Stimulated activated CD4-positive, alpha-beta T cell treated with anti-CD3 and anti-CD28 coated beads, Interleukin-1b, Interleukin-23, amount 100 ng/mL, for 4 hours (primary cell): ENCODE measurements at places on chromosomes 11 and 22.

GRCh38 chr11:62909107-62909894 lies 11.9 kb downstream of the CHRM1 start:
- peak; percentile 23 for DNase-seq

DNA sequence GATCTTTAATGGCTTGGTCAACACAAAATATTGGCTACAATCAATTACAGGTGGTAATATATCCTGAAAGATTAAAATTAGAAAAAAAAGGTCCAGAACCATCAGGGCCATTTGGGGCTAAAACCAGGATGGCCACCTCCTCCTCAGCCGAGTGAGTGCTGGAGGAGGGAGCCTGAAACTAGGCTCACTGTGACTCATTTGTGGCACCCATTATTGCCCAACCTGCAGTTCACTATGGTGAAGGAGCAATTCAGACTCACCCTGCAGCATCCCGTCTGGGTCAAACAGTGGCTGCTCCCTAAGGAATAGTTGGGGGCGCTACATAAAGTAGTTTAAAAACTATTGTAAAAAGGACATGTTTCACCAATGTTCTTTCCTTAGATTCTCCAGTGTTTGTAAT lies 60.7 kb downstream of the GLYATL1 start:
- DNase-seq = no peak

DNA sequence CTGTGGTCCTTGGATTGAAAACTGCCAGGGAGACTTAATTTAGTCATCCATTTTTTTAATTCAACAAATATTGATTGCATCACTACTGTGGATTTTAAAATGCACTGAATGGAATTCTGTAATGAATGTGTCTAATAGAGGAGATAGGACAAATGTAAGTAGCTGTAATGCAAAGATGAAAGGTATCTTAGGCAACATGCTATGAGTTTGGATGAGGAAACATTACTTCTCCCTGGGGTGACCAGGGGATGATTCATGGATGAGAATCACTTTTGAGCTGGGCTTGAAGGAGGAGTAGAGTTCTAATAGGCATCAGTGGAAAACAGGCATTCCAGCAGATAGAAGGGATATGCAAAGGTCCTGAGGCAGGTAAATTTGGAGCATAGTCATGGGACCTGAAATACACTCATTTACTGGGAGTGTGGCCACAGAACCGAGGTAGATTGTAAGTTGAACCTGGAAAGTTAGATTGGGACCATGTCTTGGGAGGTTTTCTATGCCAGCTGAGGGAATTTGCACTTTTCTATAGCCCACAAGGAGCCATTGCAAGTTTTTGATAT lies 43.4 kb downstream of the PKNOX2 start:
- no peak for DNase-seq

- DNase-seq = no peak
Measured at GRCh38 chr11:94658386-94658785, 91.2 kb downstream of the PIWIL4 start.

DNA sequence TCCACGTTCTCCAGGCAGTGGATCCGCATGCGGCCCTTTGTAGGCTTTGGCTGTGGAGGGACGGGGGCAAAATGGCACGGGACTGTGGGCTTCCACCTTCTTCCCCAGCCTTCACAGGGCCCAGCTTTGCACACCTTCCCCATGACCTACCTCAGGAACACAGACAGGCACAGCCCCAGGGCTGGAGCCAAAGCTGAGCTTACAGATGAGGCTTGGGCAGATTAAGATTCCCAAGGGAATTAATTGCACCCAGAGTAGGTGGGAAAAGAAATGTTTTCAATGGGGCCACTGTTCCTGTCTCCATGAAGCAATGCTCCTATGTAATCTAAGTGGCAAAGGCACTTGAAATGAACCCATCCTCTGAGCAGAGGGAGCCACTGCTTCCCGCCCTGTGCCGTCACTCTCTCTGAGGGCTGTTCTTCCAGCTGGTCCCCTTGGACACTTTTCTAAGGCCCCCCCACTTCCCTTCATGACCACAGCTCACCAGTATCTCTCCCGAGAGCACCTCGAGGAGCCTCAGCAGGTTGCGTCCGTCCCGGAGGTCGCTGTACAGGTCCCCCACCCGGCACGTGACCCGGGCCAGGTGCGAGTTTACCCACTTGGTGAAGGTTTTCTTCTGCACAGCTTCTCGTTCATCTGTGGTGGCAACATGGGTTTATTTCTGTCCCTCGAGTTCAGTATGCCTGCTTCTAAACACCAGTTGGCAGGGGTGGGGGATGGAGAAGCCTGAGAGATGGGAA lies 13.5 kb downstream of the SPTBN2 start:
- no peak for DNase-seq

DNA sequence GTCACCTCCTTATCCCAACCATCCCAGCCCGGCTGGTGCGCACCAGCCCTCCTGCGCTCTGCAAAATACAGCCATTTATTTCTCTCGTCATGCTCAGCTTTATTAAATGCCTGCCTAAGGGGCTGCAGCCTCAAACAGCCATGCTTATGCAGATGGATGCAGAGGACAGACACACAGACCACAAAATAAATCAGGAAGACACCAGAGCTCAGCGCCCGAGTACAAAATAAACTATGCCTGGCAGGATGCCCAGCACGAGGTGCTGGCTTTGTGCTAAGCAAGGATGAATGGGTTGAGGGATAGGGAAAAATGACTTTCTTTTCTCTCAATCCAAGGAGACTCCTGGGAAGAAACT lies 70.5 kb downstream of the RPUSD4 start:
- no peak for DNase-seq

DNA sequence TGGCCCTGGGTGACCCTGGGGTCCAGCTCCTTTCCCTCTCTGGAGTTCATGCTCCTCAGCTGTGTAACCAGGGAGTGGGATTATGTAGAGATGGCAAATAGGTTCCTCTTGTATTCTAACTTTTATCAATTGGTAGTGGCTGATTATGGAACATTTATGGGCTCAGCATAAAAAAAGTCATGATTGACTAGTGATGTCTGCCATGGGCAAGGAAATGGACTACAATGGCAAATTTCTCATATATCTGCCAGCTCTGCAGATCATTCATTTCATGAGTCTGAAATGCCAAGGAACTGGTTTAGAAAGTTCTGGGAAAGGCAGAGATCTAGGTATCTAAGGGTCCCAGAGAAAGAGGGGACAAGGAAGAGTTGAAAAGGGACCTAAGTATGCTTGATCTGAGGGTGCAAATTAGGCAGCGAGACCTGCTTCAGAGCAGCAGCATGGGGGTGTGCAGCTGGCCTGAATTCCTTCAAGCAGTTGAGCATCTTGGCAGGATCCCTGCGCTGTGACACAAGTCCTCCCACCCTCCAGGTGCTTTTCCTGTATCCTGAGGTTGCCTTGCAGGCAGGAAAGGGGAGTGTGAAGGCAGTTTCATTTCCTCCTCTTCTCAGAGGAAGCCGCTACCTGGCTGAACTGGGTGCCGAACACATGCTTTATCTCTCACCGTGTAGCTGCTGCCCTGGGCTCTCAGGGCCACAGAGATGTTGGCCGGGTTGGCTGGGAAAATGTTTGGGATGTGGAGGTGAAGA lies 10.4 kb downstream of the SLC15A3 start:
- no peak for DNase-seq

DNA sequence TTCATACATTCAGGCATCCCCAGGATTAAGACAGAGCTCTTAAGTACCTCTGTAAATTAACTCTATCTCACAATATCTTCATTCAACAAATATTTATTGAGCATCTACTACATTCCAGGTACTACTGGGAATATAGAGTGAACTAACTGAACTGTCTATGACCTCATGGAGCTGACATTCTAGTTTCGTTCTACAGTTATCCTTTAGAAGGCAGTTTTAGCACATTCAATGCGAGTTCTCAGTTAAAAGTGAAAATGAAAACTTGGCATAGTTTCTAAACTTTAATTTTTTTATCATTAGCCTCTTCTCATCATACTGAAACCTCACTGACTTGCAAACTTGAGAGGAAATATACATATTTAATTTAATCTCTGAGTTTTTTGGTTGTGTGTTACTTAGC lies 10.7 kb upstream of the MS4A6E start:
- no peak for DNase-seq

- no peak for DNase-seq
Measured at GRCh38 chr11:58164389-58164788, 24.5 kb upstream of the OR9Q2 start.

DNA sequence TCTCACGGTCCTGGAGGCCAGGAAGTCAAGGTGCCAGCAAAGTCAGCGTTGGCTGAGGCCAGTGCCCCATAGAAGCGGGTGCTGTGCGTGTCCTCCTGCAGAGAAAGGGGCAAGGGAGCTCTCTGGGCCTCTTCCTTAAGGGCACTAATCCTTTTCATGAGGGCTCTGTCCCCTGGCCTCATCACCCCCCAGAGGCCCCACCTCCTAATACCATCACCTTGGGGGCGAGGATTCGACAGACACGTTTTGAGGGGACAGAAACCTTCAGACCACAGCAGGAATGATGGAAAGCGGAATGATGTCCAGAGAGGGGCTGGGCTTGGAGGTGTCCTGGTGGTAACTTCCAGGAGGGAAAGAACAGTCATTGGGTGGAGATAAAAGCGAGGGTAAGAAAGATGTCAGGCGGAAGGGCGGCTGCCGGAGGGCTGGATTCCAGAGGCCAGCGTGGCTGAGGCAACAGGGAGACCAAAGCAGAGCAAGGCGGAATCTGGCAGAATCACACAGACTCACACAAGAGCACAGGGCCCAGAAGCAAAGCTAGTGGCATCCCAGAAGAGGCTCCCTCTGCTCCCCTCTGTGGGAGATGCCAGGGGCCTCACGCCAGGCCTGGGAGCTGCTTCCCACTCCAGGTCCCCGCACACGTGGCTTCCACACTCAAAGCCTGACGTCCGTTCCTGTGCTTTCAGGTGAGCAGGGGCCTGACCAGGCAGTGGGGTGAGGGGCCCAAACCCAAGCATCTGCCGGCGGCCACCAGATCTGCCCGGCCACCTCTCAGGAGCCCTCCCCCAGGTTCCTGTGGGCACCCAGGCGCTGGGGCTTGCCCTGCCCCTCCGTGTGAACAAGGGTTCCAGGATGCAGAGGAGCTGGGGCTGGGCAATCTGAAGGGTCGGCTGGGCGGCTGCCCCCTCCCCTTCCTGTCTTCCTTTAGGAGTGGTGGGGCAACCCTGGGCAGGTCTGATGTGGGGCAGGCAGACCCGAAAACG lies 784.5 kb downstream of the BRD1 start:
- DNase-seq = no peak

DNA sequence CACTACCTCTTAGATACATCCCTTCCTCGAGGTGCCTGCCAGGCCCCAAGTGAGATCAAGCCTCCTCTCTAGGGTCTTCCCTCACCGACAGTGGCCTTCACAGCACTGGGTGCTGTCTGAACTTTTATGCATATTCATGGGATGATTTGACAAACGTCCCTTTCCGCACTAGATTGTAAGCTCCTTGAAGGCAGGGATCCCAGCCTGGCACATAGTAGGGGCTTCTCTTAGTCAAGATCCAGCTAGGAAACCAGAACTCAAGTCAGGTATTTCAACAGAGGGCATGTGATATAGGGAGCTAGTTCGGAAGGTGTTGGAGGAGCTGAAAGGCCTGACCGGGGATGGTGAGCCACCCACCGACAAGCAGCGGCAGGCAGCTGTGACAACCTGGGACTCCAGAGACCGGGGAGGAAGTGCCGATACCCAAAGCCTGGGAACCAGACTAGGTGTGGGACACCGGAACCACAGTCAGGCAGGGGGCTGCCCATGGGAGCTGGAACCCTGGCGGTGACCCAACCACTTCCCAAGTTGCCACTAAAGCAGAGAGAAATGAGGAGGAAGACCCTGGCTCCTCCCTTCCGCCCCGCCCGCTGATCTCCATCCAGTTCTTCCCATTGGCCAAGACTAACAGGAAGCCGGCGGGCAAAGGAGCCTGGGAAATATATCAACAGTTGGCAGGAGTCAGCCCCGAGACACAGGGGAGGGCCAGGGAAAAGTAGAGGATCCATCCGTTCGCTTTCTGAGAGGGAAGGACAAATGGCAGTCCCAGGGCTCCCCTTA lies 39.8 kb upstream of the CD82 start:
- DNase-seq = no peak

DNA sequence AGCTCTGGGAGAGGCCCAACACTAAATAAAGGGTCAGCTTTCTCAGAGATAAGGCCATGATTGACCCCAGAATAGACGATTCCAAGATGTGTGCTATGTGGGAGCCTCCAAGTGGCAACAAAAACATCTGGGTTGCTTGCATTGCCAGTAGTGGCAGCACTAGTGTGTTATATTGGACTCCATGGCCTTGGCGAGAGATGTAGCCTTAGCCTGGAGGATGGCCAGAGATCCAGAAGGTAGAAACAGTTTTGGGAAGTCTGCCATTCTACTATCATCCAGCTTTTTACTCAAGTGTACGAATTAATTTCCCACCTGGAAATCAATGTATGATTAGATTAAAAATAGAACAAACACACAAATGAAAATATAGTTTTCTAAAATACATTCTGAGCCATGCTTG lies 3.0 kb downstream of the OR8D4 start:
- no peak for DNase-seq

DNA sequence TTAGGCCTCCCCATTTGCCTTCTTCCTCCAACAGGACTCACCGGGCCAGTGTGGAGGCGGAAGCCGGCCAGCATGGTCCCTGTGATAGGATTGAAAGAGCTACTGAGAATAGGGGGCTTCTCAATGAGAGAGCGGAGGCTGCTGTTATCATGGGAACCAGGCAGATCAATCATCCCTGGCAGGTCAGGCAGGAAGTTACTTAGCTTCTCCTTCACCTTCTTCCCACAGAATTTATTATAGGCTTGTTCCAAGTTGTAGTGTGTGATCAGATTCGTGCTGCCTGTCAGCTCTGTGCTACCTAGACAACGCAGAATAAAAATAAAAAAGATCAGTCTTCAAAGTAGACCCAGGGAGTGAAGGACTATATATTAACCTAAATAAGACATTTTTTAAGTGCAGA lies 7.1 kb downstream of the MED19 start:
- DNase-seq = no peak

GRCh38 chr11:72668629-72669347 lies 5.4 kb downstream of the PDE2A start:
- no peak for DNase-seq

GRCh38 chr11:110985547-110985946 lies 260.0 kb upstream of the POU2AF2 start:
- no peak for DNase-seq

GRCh38 chr11:9799886-9800285 lies 136.0 kb downstream of the SWAP70 start:
- DNase-seq = no peak

DNA sequence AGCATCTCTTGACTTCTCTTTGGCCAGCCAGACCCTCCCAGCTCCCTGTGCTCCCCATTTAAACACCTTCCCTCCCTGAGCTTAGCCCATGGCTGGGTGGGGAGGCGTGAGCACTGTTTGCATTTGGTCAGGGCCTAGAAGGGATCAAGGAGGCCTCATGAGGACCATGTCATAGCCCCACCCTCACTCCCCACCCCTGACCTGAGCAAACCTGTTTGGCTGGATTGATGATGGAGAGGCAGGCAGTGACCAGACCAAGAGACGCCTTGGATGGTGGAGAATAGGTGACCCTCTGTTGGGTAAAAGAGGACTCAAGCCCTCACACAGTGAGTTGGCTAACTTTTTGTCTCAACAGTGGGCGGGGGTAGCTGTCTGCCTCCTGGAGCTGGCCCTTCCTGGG lies 49.9 kb downstream of the ST3GAL4 start:
- no peak for DNase-seq

DNA sequence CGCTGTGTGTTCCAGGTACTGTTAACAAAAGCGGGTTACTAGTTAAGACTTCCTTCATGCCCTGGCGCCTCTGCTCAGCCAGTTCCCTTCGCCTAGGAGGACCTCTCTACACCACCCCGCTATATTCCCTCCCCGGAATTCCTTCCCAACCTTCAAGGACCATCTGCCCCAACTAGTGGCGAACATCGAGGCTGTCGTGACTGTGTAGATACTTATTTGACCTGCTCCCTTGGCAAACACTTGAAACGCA lies 450 bp upstream of the BCL2L13 start:
- DNase-seq = no peak
